ENCODE measurements at places on chromosomes 11 and 22. TPM values are rescaled to one million over a fixed set of nuclear protein-coding genes. Genes with fewer than 3 reads are reported as not detected.

- peak; percentile 20 for DNase-seq
Observed at GRCh38 chr22:43862074-43862881, at the start of gene SULT4A1. Gene SULT4A1 (minus strand): TSS chr22:43862513. CDS start chr22:43862382, 131 bp downstream.

DNA sequence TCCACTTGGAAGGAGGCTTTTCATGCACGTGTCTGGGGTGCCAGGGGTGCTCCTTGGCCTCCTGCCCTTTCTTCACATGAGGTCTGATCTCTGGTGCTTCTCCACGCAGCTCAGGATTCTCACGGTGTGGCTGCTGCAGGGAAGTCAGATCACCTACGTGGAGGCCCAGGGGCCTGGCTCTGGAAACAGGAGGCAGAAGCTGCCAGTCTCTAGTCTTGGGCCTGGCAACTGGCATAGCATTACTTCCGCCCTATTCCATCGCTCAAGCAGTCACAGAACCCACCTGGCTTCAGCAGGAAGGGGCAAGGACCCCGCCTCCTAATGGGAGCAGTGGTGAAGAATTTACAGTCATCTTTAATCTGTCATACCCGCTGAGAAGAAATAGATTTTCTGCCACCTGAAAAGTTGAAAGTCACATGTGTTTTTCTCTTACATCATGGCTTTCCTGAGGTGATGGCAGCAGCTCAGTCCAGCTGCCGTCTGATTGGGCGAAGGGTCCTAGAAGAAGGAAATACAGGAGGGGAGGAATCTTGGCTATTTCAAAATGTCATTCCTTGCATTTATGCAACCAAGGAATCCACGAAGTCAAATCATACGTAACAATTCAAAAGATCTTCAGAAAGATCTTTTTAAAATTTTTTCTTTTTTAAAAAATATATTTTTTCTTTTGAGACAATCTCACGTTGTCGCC, 50.1 kb upstream of the DKK3 start:
- DNase-seq = no peak

SHANK3 gene
- total RNA-seq = 1.3 TPM

ASRGL1 gene
- total RNA-seq = 5.1 TPM

GRCh38 chr22:24390576-24390975, 36.8 kb upstream of the ADORA2A start:
- no peak for DNase-seq

- no peak for DNase-seq
Observed at GRCh38 chr11:83449338-83449913, 163.3 kb upstream of the CCDC90B start.

DNA sequence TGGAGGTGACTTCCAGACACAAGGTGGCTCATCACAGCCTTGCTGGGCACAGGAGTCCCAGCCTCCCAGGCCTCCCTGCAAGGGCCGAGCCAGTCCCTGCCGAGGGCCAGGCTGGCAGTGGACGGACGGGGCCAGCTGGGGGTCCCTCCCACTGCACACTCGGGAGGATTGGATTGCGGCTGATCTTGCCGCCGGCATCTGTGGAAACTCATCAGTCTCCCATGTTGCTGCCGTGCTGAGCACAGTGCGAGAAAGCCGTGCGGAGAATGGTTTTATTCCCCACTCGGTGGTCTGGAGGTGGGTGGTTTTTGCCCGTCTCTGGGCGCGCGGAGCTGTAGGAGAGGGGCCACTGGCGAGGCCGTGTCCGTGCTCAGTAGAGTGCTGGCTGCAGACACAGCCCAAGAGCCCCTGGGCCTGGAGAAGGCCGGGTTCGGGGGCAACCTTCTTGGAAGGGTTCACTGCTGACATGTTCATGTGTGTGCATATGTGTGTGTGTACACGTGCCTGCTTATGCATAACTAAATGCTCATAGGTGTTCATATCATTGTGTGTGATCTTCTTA, 1246.4 kb downstream of the BRD1 start:
- no peak for DNase-seq

PHRF1 gene
- 55.2 TPM for total RNA-seq

GRCh38 chr11:119832202-119832935, 103.4 kb upstream of the NECTIN1 start:
- DNase-seq = peak; percentile 47

DNA sequence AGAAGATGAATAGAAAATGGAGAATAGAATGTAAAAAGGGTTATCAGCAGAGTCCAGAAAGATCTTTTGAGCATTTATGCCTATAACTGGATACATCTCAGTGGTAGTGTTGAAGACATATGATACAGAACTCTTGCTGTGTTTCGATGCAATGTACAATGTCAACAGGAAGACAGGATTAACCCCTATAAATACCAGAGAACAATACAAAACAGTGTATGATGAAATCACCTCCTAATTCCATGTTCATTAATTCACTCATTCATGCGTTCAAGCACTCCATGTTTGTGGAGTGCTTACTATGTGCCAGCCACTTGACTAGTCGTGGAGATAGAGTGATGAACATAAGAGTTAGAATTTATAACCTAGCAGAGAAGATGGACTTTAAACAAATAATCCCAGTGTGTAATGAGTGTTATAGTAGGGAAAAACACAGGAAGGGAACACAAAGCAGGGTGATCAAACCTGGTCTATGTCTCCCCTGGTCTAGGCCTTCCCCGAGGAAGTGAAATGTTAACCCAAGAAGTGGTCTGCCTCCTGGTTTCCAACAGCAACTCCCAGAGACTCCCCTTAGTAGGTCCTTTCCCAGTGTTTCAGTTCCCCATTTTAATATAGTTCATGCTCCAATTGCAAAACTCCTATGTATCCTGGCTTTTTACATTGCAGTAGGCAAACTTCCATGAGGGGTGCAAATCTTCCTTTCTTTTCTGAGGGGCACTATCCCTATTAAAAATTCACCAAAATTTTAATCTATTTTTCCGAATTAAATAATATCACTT, 9.1 kb upstream of the SESN3 start:
- no peak for DNase-seq

- DNase-seq = peak; percentile 56
Observed at GRCh38 chr11:65424205-65425104, 1.9 kb downstream of the NEAT1 start.

RIN1 gene
- total RNA-seq = 65.7 TPM

DNA sequence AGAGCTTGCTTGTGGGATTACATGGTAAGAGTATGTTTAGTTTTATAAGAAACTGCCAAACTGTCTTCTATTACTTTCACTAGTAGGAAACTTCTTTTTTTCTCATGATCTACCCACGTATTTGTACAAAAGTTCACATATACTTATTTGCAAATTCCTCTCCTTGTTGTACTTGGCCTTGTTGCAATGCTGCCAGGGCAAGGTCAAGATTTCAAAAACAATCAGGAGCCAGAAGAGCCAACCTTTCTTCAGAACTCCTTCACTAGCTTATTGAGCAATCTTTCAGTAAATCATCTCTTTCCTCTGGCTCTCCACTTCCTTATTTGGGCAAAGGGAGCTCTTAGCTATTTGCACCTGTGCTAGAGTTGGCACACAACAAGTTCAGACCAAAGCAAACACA, 9.7 kb downstream of the SRSF8 start:
- DNase-seq = peak; percentile 74

GRCh38 chr11:12693479-12694182, 19.4 kb downstream of the TEAD1 start:
- peak; percentile 91 for DNase-seq

GRCh38 chr11:57290288-57290687, 34.5 kb downstream of the TNKS1BP1 start:
- DNase-seq = no peak

DNA sequence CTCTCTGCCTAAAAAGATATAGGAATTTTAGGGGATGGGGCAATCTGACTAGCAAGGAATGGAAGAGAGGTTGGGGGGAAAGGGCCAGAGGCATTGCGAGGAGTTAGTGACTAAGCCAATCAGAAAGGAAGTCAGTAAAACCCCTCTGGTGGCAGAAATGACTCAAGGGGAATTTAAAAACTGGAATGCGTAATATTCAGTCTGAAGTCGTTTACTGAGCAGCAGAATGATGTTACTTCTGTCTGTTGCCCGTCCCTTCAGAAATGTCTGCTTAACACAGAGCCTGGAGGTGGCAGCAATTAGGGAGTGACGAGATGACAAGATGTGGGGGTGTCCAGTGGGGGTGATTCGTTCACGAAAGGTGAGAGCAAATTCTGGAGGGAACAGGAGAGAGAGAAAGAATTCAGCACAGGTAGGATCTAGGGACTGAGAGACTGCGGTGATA, 107.7 kb upstream of the CLMP start:
- DNase-seq = no peak

DNA sequence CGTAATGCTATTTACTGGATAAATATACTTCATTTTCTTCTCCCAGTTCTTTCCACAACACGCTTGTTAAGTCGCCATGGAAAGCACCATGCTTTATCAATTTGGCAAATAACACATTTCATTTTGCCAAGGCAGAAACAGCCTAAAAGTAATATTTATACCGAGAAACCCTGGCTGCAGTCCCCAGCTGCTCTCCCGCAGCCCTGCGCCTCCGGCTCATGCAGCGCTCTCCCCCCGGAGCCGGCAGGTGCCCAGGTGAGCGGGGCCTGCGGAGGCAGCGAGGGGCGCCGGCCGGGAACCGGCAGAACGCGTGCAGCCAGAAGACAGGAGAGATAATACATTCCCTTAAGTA, 681 bp upstream of the ARHGEF12 start:
- DNase-seq = no peak

CTSF gene
- total RNA-seq = 17.7 TPM

DNA sequence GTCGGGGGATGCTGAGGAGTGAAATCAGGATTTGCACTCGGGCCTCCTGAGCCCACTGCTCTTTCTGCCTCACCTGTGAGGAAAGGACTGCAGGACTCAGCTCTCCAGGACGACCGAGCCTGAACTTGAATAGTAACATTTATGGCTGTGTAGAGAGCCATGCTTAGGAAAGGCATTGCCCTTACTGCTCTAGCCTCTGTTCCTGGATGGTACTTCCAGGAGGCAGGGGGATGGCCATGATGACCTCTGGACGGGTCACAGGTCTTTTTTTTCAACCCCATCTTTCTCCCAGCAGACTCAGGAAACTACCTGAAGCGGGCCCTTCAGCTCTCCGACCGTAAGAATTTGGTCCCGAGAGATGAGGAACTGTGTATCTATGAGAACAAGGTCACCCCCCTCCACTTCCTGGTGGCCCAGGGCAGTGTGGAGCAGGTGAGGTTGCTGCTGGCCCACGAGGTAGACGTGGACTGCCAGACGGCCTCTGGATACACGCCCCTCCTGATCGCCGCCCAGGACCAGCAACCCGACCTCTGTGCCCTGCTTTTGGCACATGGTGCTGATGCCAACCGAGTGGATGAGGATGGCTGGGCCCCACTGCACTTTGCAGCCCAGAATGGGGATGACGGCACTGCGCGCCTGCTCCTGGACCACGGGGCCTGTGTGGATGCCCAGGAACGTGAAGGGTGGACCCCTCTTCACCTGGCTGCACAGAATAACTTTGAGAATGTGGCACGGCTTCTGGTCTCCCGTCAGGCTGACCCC, 11.3 kb downstream of the ANKK1 start:
- DNase-seq = no peak

DNA sequence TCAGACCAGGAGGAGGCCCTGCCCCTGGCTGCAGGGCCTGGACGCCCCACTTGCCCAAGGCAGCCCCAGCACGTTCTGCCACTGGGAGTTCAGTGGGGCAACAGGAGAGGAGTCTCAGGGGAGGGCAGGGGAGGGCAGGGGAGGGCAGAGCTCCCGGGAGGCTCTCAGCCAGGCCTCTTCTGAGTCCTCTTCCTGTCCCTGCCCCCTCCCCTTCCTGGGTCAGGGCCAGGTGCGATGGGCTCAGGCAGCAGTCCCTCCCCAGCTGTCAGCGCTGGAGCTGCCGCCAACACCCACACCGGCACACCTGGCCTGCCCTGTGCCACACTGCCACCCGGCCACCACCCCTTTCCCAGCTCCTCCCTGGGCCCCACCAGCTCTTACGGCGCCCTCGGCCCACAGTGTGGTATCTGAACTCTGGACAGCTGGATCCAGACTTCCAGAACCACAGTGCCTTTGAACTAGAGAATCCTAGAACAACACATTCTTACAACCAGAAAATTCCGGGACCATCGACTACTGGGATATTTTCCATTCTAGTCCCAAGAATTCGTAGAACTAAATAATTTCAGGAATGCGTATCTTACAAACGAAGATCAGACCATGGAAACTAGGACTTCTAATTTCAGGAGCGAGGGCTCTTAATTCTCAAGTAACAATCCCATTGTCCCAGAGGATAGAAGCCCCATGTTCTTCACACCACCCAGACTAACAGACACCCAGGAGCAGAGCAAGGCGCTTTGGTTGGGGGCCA, 21.8 kb downstream of the RPL3 start:
- no peak for DNase-seq

DNA sequence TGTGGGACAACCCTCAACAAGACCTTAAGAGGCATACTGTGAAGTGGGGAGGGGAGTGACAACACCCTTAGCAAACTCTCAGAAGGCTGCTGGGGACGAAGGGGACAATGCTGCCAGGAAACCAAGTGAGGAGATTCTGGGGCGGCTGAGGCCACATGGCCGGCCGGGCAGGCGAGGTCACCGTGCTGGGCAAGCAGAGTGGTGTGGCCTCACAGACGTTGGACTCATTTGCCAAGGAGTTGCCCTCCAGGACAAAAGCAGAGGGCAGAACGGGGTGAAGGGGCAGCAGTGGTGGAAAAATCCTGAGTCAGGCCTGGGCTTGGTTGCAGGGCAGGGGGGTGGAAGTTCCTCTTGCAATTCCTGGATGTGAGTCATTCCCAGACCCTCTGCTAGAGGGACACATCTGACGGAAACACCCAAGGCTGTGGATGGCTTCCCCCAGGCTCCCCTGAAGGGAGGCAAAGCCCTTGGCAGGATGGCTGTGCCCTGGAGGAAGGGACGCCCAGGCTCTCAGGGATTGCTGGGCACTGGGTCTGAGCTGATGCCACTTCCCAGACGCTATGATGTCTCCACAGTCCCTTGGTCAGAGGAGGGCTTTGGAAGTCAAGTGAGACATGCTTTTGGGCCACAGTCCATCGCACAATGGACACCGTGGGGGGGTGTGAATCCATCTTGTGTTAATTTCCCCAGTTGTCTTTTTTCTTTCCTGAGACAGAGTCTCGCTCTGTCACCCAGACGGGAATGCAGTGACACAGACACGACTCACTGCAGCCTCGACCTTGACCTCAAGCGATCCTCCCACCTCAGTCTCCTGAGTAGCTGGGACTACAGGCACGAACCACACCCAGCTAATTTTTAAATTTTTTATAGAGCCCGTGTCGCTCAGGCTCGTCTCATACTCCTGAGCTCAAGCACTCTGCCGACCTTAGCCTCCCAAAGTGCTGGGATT, 16.2 kb upstream of the SHANK3 start:
- peak; percentile 81 for DNase-seq

DNA sequence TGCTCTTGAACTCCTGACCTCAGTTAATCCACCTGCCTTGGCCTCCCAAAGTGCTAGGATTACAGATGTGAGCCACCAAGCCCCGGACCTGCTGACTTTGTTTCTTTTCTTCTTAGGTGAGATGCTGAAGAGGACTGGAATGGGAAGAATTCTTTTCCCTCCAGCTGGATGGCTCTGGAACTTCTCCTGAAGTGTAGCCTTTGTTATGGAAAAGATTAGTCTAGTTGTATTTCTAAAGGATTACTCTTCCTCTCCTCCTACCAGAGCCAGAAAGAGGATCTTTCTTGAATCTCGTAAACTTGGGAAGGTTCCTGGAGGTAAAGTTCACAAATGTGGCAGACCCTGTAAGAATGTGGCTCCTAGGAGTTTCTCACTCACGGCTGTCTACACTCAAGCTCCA, 95.4 kb upstream of the LARGE1 start:
- no peak for DNase-seq

GRCh38 chr11:12318791-12319438, 58.5 kb upstream of the PARVA start:
- DNase-seq = peak; percentile 22

TMEM191C gene
- total RNA-seq = 0.30 TPM

GRCh38 chr22:43502306-43502874, 90.6 kb downstream of the MPPED1 start:
- no peak for DNase-seq

Data from MG63 (cell line).